ENCODE measurements at places on chromosomes 12 and 14. TPM values are rescaled to one million over a fixed set of nuclear protein-coding genes. Genes with fewer than 3 reads are reported as not detected.

DNA sequence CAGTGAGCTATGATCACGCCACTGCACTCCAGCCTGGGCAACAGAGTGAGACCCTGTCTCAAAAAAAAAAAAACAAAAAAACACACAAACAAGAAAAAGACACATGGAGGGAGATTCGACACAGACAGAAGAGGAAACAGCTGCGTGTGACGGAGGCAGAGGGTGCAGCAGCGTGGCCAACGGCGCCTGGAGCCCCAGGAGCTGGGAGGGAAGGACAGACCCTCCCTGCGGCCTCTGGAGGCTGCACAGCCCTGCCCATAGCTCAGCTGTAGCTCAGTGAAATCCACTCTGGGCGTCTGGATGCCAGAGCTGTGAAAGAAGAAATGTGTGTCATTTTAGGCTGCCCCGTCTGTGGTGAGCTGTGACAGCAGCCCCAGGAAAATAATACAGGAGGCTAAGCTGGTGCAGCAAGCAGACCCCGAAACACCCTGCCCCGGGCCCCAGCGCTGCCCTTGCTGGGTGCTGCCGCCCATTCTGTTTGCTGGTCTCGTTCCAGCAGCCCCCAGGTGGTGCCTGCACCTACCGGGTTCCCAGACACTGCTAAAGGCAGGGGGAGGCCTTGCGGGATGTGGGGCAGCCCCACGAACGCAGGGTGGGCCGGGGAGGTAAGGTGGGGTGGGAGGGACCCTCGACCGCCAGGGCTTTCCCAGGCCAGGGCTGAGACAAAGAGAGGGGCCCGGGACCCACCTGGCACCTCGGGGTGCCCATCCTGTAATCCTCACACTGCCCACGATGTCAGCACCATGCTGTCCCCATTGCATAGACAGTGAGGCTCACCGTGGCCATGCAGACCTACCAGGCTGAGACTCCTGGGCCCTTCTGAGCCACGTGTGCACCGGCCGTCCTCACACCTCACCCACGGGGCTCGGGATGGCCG lies 21.2 kb downstream of the GALNT9 start:
- no peak for DNase-seq

GRCh38 chr14:61574514-61574807 lies 120.9 kb upstream of the HIF1A start:
- DNase-seq, result no peak

DNA sequence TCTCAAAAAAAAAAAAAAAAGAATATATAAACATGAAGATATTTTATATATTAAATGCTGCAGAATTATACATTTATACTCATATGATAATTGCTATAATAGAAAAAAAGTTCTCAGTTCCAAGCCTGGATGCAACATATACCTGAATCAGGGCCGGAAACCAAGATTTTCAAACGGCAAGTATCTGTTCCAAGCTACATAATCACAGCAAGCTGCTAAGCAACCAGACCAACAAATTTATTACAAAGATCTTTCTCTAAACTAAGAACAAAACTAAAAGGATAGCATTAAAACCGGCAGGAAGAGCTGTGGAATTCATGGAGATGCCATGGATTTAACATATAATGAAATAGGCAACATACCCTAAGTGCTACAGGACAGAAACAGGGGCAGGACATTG lies 7.1 kb downstream of the RACGAP1 start:
- DNase-seq, result no peak

GRCh38 chr12:115944837-115945490 lies 332.5 kb downstream of the MED13L start:
- no peak for DNase-seq

DNA sequence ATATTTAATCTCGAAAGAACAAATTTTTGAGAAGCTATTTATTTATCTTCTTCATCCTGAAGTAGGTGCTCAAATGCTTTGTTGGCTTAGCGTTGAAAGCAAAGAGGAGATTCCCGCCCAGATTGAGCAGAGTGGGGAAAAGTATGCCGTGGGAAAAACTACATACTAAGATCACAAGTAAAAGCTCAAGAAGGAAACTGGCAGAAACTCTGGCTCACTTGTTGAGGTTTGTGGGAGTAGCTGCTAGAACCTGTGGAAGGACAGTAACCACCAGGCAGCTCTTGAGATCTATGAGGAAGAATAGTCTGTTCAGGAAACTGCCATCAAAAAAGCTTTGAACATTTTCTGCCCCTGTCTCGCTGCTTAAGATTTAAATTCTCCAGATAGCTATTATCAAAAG lies 3.9 kb downstream of the MYRFL start:
- DNase-seq, result no peak

DNA sequence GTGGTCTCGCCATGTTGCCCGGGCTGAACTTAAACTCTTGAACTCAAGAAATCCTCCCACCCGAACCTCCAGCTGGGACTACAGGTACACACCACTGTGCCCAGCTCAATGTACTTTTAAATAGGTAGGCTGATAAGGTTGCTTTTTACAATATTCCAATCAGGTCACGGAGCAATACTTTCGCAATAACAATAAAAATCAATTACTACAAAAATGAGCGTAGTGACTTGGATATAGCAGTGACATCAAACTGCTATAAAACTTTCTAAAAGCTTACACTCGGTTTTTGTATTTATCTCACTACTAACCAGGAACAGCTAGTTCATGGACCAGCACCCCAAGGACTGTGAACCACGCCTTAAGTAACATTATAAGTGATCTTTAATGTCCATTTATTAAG lies 10.5 kb downstream of the SARNP start:
- no peak for DNase-seq

Gene MYRFL
- polyA plus RNA-seq, result 2.0 TPM

Gene CABP1
- polyA plus RNA-seq, result 5.2 TPM

DNA sequence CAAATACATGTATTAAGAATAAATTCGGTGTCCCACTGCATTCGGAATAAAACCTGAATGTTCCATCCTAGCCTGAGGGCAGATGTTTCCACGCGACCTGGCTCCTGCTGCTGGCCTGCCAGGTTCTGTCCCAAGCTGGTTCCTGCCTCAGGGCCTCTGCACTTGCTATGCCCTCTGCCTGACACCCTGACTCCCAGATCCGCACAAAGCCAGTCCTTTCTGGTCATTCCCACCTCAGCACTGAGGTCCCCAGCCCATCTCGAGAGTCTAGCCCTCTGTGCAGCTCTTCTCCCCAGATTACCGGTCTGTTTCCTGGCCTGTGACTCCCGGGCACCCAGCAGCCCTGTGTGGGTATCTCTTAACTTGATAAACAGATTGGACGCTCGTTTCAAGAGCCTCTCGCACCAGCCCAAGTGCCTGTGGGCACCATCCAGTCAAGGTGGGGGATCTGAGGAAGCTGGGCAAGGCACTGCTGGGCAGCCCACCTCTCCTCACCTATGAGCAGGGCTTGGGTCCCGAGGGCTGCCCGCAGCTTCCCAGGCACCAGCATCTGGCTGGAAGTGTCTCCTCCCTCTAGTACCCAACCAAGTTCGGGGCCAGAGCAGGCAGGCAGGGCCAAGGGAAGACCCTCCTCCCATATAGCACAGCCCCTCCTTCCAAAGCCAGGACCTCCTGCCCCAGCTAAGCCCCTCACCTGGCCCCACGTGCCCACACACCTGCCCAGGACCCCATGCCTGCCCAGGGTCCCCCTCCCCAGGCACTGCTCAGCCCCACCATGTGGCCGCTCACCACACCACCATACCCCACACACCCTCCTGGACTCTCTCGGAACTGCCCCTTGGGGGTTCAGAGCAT lies 132.2 kb downstream of the NCOR2 start:
- DNase-seq, result no peak

- no peak for DNase-seq
Measured at GRCh38 chr14:68099495-68100045, 280.0 kb downstream of the RAD51B start.

GRCh38 chr14:104588066-104588857 lies 8.7 kb downstream of the C14orf180 start:
- no peak for DNase-seq

Gene KERA
- 0.08 TPM for polyA plus RNA-seq

DNA sequence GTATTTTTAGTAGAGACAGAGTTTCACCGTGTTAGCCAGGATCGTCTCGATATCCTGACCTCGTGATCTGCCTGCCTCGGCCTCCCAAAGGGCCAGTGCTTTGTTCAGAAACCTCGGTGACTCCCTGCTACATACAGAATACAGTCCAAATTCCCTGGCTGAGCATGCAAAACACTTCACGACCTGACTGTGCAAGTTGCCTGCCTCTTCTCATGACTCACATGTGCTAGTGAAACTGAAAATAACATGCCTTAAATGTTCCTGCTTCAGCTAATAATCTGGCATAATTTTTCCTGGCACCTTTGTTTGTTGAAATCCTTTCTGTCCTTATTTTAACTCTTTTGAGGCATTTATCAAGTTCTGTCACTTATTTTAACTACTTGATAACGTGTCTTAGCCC lies 8.2 kb downstream of the DMAC2L start:
- DNase-seq, result no peak

DNA sequence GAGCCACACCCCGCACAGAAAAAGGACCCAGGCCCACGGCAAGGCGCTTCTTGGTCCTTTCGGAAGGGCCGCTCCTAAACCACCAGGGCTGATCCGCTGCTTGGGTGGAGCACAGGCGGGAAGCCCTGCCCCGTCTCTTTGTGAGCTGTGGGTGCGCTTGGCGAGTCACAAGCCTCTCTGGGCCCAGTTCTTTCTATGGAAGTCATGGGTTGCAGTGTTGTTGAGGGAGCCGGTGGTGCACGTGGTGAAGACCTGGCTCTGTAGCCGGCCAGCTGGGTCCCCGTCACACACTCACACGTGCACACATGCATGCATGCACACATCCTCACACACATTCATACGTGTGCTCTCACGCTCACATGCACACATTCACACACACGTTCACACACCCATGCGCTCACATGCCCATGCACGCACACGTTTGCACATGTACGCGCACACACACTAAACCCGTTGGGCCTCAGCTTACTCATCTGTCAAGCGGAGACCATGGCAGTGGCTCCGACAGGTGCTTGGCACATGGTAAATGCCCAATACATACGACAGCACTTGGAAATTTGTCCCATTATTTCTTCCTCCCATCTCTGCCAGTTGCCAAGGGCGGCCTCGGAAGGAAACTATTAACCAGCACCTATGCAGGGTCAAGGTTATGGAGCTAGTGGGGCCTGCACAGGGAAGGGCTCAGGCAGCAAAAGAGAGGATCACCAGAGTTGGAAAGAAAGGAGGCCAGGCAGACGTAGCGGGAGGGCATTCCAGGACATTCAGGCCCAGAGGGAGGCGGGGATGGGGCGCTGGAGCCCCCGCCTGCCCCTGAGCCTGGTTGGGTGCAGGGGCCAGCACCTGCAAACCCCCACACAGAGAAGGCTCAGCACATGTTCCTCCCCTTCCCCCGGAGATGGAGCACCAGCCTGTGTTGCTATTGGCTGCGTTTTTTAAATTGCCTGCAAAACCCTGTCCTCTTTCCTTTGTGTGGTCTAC lies 96.9 kb downstream of the SETD3 start:
- no peak for DNase-seq

- DNase-seq, result no peak
Measured at GRCh38 chr12:2637371-2637770, 157.4 kb upstream of the FKBP4 start.

Gene INHBC
- 0.21 TPM for polyA plus RNA-seq

- no peak for DNase-seq
Measured at GRCh38 chr12:10968765-10969456, 17.8 kb downstream of the TAS2R50 start.

Gene ZC2HC1C
- polyA plus RNA-seq, result 10.8 TPM

Gene DDN
- 97.8 TPM for polyA plus RNA-seq

- DNase-seq, result no peak
Measured at GRCh38 chr12:113130457-113131135, 5.0 kb downstream of the RASAL1 start.

DNA sequence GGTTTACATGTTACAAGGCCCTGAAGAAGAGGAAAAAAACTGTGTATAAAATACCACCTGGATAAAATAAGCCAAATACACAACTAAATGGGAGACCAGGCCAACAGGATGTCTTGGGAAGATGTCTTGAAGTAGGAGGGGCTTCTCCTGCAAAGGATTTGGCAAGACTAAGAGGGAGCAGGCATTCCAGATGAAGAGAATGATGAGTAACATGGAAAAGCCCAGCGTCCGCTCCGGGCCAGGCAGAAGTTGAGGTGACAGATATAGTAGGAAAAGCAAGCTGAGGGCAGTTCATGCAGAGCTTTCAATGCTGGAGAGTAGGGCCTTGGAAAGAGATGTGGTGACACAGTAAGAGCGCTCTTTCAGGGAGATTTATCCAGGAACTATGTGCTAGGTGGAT lies 16.1 kb upstream of the EIF4B start:
- DNase-seq, result no peak

Gene SYNJ2BP
- polyA plus RNA-seq, result 38.1 TPM

Gene PGF
- polyA plus RNA-seq, result 7.0 TPM

Gene BDKRB1
- 0.38 TPM for polyA plus RNA-seq

Gene TMED10
- 247 TPM for polyA plus RNA-seq

GRCh38 chr12:117441751-117442150 lies 80.3 kb upstream of the NOS1 start:
- no peak for DNase-seq

- DNase-seq, result no peak
Measured at GRCh38 chr12:77352946-77353345, 287.6 kb upstream of the E2F7 start.

Gene RAD52
- 43.0 TPM for polyA plus RNA-seq

DNA sequence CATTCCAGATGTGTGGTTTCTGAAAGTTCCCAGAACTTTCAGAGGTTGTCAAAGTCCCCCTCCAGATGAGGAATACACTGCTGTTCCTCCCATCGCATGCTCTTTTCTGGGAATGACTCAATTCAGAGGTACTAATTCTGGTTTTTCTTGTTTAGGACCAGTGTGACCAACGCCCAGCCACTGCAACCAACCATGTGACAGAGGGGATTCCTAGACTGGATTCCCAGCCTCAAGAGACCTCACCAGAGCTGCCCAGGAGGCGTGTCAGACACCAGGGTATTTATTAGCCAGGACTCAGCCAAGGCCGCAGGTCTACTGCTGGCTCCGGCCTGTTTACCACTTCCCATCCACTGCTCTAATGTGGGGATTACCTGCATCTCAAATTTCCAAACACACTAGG lies 24.2 kb downstream of the TRAFD1 start:
- no peak for DNase-seq

GRCh38 chr12:68239309-68239982 lies 13.8 kb upstream of the IL26 start:
- no peak for DNase-seq

Gene TOMM20L
- 1.2 TPM for polyA plus RNA-seq

Data from left renal cortex interstitium (tissue), 4 donors.